Sigmoid colon (tissue), 7 donors: ENCODE measurements at places on chromosomes 2 and 18. TPM values are rescaled to one million over a fixed set of nuclear protein-coding genes. Genes with fewer than 3 reads are reported as not detected.

The OSR1 gene
- polyA plus RNA-seq = 0.69 TPM

The CD226 gene
- polyA plus RNA-seq = 1.4 TPM

The LHCGR gene
- not detected for polyA plus RNA-seq

The SERPINB12 gene
- not detected for polyA plus RNA-seq

The MPP4 gene
- polyA plus RNA-seq = not detected

The SRD5A2 gene
- polyA plus RNA-seq = 0.01 TPM

GRCh38 chr2:147843391-147843863 is 1.4 kb upstream of the ACVR2A start:
- no peak for DNase-seq

DNA sequence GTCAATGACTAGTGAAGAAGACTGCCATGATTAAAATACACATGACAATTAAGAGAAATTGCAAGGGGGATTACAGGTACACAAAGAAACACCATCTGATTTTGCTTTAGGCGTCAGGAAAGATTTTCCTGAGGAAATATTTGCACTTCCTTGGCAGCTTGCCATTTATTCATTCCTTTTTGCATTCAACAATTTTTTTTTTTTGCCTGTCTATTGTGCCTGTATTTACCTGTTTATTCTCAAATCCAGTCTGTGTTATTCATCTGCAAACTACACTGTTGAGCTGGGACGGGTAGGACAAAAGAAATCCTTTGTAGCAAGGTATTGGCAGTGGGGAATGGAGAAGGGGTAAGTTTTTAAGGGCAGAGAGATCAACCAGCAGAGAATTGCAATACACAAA is 31.8 kb downstream of the SMAD2 start:
- DNase-seq = no peak

DNA sequence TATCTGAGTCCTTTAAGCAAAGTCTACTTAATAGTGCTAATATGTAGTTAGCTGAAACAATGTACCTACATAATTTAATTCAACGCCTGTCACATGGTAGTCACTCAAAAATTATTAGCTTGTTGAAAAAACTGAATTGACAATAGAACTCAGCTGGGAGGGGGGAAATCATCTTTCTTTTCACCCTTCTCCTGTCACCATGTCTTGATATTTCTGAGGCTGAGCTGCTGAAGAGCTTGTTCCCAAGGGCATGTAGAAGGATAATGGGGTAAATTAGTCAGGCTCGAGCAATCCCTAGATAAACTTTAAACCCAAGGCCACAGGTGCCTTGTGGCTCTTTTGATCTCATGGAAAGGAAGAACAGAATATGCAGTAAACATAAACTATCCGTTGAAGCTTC is 339.6 kb upstream of the LRATD1 start:
- DNase-seq = no peak

DNA sequence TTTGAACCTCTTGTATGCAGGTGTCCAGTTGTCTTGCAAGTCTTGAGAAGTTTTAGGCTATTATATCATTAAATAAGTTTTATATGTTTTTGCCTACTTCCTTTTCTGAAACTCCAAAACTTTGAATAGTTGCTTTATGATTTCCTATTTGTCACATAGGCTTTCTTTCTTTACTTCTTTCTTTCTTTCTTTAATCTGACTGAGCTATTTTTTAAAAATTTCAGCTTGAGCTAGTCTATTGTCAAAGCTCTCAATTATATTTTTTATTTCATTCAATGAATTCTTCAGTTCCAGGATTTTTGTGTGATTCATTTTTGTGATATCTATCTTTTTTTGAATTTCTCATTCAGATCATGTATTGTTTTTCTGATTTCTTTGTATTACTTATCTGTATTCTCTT is 102.1 kb upstream of the TMEM178A start:
- DNase-seq = no peak

DNA sequence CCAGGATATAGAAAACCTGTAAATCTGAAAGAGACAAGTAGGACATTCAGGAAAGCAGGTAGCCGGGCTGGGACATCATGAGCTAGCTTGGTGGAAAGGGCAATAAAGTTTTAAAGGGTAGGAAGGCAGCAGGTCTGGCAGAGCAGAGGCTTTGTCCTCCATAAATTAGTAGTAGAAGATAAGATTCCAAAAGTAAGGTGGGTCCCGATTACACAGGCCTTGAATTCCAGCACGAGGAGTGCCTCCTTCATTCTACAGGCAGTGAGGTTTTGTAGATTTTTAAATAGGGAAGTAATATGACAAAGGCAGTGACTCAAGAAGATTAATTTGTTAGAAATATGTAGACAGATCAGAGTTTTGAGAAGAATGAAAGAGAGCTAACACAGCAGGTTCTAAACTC is 160.7 kb downstream of the DTNB start:
- DNase-seq = no peak

GRCh38 chr2:227376656-227377396 is 2.3 kb downstream of the TM4SF20 start:
- no peak for DNase-seq

DNA sequence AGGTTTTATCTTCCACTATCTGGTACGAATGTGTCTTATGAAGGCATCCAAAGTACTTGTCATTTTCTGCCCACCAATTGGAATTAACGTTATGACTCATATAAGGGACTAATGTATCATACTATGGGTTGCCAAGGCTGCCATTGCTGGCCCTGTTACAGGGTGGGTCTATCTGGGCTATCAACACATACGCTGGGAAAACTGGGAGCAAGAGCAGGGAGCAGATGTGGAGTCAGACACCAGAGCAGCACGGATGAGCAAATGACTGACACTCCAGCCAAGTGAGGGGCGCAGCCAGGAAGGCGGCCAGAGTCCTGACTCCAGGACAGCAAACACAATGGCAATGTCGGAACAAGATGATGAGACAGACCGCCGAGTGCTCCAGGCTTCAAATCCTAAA is 145.9 kb downstream of the COPS8 start:
- DNase-seq = no peak

DNA sequence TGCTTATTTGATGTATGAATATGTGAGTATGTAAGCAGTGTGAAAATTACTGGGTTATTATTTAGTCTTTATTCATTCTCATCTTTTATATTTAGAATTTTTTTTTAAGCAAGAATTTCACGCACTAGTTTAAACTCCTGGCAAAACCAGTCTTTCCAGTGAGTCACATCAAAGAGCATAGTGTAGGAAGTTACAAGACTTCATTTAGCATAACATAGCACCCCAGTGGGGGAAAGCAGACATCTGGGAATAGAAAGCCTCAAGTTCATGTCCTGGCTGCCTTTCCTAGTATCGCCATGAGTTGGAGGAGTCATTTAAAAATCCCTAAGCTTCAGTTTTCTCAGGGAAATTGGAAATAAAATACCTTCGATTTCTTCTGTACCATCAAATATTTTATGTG is 408.3 kb downstream of the NUP35 start:
- DNase-seq = no peak

DNA sequence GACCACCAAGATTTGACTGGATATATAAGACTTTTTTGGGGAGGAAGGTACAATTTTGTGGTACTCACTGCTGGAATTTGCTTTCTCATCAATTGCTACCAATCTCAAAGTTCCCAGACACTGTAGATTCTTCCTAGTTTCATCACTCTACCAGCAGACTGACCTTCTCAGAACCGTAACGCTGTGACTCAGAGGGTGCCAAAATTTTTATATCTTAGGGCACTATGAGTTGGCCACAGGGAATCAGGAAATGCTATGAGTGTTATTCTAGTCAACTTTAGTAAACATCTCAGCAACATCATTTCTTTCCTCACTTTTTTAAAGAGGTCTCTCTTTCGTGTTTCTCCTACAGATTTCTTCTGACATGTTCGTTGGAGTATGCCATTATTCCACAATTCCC is 499.0 kb downstream of the TMX3 start:
- no peak for DNase-seq

DNA sequence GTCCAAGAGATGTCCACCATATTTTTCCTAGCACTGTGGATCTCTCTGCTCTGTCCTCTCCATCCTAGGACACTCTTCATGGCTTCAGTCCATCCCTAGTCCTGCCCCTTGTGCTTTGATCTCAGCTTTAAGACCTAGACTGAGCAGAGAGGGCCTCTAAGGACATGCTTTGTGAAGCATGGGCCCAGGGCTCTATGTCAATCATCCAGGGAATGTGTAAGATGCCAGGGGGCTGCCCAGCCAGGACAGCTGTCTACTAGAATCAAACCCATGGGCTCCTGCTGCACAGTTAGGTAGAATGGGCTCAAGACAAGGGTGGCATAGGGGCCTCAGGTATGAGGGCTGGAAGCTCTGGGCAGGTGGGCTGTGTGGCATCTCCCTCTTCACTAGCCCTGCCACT is 24.9 kb downstream of the TET3 start:
- peak; percentile 39 for DNase-seq

GRCh38 chr2:45688479-45689298 is 37.2 kb downstream of the PRKCE start:
- DNase-seq = no peak

DNA sequence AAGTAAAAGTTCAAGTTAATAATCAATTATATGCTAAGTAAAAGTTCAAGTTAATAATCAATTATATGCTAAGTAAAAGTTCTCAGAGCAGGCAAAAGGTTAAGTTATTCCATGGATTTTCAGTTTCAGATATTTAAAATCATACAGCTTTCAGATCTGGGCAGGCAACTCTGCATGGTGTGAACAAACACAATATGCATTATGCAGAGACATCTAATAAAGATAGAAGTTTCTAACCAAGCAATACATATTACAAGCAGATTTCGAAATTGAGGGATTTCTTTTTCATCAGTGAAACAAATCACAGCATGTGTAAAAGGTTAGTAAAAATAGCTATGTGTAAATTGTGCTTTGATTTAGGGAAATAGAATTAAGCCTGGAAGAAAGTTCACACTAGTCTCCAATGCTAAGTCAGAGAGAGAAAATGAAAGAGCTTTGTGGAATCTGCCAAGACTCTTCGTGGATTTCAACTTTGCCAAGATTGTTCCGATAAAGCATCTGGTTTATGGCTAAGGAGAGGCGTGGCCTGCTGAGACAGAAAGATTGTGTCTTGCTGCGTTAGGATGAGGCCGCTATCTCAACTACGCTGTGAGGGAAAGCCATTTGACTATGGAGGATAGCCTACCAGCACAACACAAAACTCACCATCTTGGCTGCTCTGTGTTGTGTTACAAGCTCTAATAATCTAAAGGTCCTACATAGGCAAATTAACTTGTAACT is 60.1 kb upstream of the SLC16A14 start:
- no peak for DNase-seq

- no peak for DNase-seq
These were observed 198.7 kb downstream of the BCL11A start for GRCh38 chr2:60354713-60355112.

DNA sequence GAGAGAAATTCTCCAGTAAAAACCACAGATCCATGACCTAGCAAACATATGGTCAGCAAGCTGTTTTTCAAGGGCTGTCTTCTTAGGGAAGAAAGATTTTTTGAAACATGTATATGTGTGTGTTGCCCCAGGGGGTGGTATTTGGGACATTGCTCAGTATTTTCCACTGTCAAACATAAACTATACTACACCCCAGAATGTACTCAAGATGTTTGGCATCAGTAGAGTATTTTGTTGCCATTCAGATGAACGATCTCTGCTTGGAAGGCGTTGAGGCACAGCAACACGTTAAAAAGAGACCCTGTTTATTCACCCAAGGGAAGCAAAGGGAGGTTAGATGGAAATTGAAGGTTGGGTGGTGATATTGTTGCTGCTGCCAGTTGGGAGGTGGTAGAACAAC is 30.0 kb downstream of the EEF1B2 start:
- DNase-seq = no peak

DNA sequence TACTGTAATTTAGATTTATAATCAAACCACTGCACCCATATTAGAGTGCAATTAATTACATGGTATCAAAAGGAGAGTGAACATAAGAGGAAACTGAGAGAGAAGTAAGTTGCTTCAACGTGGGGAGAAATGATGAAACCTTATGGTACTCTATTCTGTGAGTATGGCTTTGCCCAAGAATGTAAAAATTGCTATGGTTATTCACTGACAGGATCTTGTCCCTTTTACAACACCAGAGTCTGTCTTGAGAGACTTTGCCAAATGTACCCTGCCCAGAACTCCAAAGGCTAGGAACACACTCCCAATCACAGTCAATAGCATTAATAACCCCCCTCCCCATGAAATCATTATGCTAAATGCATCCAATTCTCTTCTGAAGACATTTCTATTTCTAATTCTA is 974.8 kb upstream of the POU3F3 start:
- DNase-seq = no peak

GRCh38 chr2:216632952-216633615 is at the start of gene IGFBP2:
IGFBP2 (plus strand) TSS chr2:216633420; CDS start chr2:216633524, 104 bp downstream.
- no peak for DNase-seq

GRCh38 chr18:49628881-49629795 is 67.3 kb downstream of the LIPG start:
- no peak for DNase-seq
